ENCODE measurements at places on chromosomes 5 and 9.

- no peak for DNase-seq
Observed at GRCh38 chr5:126182971-126183695, 240.1 kb upstream of the GRAMD2B start.

DNA sequence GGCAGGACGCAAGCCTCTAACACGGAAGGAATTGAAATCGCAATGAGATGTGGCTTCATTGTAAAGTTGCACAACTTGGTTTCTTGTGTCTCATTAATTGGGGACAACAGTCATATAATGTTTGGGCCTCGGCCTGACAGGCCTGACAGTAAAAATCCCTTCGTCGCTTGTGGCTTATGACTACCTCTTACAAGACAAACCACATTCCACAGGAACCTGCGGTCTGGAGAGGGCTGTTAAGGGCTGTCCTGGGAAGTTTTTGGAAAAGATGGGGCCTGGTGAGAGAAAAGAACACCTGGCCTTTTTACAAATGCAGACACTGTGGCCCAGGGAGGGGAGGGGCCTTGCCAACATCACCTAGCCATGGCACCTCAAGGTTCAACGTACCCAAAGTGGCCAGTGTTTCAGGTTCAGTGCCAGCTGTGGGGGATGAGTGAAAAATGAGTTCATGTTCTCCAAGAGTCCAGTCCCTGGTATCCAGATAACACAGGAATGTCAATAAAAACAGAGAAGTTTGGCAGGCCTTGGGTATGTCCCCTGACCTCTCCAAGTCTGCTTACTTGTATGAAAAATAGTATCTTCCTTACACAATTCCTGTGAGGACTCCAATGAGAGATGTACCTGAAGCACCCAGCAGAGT, 22.2 kb downstream of the SHB start:
- DNase-seq, result no peak

GRCh38 chr5:109411627-109412026, 1.9 kb upstream of the PJA2 start:
- DNase-seq, result no peak

- DNase-seq, result no peak
Observed at GRCh38 chr5:177471610-177472356, 1.7 kb downstream of the DBN1 start.

DNA sequence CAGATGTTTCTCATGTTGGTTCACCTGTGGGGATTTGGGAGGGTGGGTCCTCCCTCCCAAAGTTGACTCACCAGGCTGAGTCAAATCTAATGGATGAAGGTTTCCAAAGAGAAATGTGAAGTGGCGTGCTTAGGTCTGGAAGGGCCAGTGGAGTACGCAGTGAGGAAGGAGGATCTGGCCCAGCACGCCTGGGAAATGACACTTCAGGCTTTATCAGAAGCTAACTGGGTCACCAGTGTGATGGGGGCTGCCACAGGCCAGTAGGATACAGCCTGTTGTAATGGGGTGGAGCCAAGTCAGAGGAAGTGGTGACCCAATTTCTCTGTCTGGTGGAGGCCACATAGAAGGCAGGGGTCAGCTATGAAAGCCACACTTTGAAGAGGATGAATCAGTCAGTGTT, 18.0 kb downstream of the POLR1E start:
- DNase-seq, result no peak

DNA sequence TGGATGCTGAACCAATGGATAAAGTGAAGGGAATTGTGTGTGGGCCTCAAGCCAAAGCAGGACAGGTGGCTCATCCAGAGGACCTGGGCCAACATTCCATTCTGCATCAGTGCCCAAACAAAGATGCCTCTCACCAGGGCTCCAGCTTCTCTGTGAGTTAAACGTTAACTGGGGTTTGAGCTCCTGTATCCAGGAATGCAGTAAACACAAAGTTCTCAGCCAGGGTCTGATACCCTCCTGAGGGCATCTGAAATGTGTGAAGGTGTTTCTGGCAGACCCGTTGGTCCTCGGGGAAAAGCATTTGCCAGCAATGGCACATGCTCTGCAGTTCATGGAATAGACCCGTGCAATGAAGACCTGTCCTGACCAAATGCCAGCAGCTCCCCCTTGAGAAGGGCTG, 33.9 kb upstream of the AOPEP start:
- no peak for DNase-seq

DNA sequence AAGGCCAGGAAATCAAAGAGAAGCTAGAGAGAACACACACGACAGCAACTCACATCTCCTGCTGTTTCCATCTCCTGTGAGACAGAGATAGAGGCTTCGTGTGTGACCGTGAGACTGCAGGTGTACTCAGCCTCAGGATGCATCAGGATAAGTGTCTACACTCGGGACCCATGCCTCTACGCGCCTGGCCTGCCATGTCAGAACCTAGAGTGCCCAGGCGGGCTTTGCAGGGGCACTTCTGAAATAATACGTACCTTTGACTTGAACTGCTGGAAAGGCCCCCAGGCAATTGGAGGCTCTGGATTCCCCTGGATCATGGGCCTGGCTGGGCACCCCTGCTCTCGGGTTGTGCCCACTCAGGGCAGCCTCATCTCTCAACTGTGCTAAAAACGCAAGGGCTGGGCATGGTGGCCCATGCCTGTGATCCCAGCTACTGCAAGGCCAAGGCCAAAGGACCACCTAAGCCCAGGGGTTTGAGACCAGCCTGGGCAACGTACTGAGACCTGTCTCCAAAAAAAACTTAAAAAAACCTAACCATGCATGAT, 13.0 kb downstream of the CLPTM1L start:
- DNase-seq, result no peak

GRCh38 chr5:32506201-32506661, 61.7 kb upstream of the ZFR start:
- no peak for DNase-seq

DNA sequence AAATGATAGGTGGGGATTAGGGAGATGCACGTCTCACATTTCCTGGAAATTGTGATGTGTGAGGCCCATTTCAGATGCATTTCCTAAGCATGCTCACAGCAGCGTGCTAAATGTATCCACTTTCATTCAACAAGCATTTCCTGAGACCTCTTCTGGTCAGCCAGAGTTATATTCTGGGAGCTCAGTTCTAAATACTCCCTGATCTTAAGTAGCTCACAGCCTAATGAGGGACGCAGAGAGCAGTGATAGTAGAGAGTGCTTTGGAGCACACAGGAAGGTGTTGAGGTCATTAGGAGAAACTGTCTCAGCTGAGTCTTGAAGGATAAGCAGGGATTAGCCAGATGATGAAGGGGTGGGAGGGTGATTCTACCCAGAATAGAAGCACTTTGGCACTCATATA, 46.2 kb upstream of the FSD1L start:
- DNase-seq, result no peak

DNA sequence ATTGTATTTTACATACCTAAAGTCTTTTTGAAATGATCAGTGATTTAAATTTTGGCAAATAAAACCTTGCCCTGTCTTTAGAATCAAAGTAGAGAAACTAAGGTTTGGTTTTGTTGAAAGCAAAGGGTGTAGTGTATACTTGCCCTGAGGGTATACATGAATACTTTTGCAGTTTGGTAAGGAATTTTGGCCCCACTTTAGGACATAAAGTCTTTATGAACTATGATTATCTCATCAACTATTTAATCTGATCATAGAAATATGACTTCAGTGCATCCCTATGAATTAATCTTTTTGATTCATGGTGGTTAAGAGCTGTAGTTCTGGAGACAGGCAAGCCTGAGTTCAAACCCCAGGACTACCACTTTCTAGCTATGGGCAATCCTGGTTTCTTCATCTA, 17.7 kb downstream of the RAD1 start:
- no peak for DNase-seq

- DNase-seq, result no peak
Observed at GRCh38 chr5:11415751-11416150, 488.5 kb downstream of the CTNND2 start.

GRCh38 chr5:141870228-141870627, 8.0 kb downstream of the PCDH1 start:
- no peak for DNase-seq

DNA sequence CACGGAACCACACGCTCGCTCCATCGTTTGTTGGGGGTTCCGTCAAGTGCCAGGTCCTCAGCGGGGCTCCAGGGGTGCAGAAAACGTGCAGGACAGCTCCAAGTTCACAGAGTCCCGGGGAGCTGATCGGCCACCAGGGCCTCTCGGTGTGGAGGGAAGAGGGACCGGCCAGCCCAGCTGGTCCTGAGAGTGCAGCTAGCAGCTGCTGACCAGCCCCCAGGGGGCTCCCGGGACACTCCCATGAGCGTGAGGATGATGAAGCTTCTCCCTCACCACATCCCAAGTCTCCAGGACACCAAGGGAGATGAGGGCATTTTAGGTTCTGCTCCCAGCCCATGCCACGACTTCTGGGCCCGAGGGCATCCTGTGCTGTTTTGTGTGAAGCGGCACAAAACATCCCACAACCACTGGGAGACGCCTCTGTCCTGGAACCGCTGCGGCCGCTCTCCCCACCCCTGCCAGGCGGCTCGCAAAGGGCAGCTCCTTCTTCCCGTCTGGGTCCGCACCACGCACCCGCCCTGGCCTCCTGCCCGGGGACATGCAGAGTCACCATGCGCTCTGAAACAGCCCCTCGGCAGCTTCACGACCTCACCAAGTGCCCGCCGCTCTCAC, 67.5 kb upstream of the IRX4 start:
- DNase-seq, result no peak

- DNase-seq, result no peak
Observed at GRCh38 chr5:90367879-90368278, 41.7 kb downstream of the CETN3 start.

DNA sequence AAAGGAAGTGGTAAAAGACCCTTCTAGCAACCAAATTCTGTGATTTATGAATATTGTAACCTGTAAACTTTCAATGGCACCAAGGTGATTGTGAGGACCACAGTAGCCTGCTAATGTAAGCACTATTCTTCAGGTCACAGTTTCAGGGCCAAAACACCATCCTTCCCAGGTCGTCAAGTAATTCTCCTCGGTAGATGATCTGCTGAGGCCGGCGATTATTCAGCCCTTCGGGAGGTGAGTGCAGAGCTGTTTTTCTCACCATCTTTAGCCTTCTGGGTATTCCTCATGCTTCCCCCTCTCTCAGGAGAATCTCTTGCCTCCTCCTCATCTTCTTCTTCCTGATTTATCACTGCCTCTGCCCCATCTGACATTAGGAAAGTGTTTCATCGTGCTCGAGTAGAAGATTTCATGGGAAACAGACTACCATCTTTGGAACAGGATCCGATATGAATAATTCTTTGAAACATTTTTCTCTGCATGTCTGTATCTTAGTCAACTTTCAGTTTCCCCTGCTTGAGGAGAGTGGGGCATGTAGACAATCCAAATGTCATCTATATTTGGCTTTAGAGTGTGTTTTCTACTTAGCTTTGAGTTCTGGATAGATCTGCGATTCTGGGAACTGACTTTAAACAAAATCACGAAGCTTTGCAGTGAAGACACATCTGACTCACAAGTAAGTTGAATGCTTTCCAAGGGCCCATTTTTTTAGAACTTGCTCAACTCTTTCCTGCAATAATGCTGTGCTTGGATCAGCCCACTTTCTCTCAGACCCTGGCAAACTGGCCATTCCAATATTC, 173.9 kb downstream of the AOPEP start:
- no peak for DNase-seq

DNA sequence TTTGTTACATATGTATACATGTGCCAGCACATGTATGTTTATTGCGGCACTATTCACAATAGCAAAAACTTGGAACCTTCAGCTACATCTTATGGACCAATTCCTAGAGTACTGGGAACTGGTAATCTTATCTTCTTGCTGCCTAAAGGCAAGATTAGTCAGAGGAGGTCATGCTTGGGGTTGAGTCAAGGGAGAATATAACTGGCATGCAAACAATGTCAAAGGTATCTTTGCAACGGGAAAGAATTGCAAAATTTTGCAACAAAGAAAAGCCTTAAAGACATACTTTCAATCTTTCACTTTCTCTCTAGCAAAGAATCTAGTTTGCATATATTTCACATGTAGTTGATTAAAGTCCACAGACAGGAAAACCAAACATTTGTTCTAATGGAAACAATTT, 145.2 kb downstream of the EDIL3 start:
- DNase-seq, result no peak

DNA sequence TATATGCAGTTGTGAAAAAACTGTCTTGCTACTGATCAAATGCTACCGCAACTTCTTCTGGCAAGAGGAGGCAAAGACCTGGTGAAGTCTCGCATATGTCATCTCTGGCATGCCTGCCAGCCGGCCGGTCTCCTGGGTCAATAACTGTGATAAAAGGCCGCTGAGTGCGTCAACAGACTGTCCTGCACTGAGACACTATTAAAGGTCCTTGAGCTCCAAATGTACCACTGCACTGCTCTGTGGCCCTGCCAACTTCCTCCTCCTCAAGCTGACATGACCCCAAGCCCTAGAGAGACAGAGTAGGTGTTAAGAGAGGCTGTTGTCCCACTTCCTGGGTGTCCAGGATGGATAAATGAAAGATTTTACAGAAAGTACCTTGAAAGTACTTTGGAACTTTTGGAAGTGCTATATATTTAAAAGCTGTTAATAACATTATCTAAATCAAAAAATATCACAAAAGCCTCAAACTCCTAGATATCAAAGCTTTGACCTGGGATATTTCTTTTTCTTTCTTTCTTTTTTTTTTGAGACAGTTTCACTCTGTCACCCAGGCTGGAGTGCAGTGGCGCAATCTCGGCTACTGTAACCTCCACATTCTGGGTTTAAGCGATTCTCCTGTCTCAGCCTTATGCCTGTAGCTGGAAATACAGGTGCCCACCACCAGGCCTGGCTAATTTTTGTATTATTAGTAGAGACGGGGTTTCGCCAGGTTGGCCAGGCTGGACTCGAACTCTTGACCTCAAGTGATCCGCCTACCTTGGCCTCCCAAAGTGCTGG, 31.5 kb downstream of the RAPGEF1 start:
- no peak for DNase-seq

DNA sequence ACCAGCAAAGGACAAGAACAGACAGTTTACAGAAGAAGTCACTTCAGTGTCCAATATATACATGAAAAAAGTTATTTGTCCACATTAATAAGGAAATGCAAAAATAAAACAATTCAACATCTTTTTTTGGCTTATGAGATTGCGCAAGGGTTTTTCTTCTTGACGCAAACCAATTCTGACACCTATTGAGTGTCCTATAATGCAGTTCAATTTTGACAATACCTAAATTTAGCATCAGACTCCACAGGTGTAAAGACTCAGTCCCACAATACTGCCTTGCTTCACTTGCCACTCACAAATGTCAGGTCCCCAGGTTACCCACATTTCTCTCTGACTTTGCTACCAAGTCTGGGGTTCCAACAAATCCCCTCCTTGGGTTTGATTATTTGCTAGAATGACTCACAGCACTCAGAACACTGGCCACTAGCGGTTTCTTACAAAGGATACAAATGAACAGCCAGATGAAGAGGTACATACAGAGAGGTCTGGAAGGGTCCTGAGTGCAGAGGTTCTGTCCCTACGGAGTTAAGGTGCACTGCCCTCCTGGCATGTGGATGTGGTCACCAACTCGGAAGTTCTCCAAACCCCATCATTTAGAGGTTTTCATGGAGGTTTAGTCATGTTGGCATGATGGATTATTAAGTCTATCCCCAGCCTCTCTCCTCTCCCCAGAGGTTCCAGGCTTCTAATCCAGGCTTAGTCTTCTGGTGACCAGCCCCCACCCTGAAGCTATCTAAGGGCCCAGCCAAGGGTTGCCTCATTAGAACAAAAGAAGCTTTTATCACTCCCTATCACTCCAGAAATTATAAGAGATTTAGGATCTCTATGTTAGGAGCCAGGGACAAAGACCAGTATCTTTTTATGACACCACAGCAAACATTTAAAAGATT, 27.0 kb upstream of the SLC22A5 start:
- DNase-seq, result no peak

All from GM10248 (cell line).